ENCODE measurements at places on chromosomes 4 and X. TPM values are rescaled to one million over a fixed set of nuclear protein-coding genes. Genes with fewer than 3 reads are reported as not detected.

The FMR1NB gene
- total RNA-seq = not detected

The RBM41 gene
- total RNA-seq = 23.3 TPM

The CXCR3 gene
- total RNA-seq = not detected

The ERVMER34-1 gene
- not detected for total RNA-seq

The MAGEA8 gene
- total RNA-seq = not detected

The NAP1L2 gene
- total RNA-seq = not detected

The GAGE12F gene
- not detected for total RNA-seq

The CYBB gene
- total RNA-seq = not detected

The DCAF8L1 gene
- not detected for total RNA-seq

The GLRA3 gene
- not detected for total RNA-seq

The CT45A10 gene
- not detected for total RNA-seq

The ARMCX1 gene
- total RNA-seq = 29.0 TPM

The MID2 gene
- total RNA-seq = 8.9 TPM

The SMR3B gene
- not detected for total RNA-seq

The NOX1 gene
- not detected for total RNA-seq

The CTAG2 gene
- not detected for total RNA-seq

The FRAS1 gene
- 20.0 TPM for total RNA-seq

All from GM23248 (cell line).